ENCODE measurements at places on chromosomes 1 and 21.

DNA sequence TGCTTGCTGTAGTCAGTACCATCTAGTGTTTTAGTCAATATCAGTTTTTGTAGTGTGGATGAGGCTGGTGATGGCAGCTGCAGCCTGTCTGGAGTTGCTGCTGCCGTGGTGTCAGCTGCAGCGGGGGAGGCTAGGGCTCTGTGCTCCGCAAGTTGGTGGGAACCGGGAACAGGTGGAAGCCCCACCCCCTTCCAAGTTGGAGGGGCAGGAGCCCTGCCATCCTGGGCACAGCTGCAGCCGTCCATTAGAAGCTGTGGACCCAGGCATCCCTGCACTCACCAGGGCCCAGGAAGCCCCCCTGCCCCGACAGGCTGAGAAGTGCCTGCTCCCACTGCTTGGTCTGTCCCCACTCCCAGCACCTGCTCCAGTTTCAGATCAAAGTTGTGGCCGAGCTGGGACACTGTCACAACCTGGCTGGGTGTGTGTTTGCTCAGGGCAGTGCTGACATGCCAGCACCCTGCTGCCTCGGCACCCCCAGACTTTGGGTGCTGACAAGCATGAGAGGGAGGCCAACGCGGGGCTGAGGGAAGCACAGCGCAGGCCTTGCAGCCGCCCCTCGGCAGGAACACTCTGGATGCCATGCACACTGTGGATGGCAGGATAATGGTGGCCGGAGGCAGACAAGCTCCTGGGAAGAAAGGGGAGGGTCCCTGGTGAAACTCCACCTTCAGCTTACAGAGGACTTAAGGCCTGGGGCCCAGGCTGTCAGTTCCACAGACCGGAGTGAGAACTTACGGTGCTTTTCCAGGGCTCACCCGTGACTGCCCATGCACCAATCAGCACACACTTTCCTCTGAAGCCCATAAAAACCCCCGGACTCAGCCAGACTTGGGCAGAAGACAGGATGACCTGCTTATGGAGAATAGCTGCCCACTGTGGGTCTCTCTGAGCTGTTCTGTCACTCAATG lies 86.9 kb downstream of the ADARB1 start:
- no peak for DNase-seq

DNA sequence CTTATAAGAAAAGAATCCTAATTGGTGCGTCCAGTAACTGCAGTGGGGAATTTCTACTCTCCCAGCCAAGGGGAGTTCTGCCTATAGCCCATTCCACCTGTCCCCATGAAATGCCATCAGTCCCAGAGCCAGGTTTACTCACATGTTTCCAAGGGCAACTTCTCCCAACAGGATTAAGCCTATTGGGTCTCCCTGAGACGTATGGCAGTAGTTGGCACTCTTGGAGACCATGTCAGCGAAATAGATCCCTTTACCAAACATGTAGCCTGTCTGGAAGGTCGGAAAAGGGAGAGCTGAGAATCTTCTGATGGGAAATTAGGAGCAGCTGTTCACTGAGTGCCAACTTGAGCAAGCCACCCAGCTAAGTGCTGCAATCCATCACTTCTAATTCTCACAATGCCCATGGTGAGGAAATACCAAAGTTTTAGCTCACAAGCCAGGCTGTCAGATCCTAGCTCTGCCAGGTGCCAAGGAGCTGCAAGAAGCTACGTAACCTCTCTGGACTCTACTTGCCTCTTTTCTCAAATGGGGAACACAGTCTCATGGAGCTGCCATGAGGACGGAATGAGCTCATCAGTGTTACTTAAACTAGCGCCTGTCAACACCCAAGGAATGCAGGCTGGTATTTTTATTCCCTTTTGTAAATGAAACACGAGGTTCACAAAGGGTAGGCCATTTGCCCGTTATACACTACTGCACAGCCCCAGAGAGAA lies 43.9 kb downstream of the PARP1 start:
- no peak for DNase-seq

GRCh38 chr1:42880384-42880783 lies 34.0 kb downstream of the ZNF691 start:
- no peak for DNase-seq

GRCh38 chr1:27862671-27863537 lies 9.4 kb upstream of the THEMIS2 start:
- DNase-seq: peak; percentile 95

DNA sequence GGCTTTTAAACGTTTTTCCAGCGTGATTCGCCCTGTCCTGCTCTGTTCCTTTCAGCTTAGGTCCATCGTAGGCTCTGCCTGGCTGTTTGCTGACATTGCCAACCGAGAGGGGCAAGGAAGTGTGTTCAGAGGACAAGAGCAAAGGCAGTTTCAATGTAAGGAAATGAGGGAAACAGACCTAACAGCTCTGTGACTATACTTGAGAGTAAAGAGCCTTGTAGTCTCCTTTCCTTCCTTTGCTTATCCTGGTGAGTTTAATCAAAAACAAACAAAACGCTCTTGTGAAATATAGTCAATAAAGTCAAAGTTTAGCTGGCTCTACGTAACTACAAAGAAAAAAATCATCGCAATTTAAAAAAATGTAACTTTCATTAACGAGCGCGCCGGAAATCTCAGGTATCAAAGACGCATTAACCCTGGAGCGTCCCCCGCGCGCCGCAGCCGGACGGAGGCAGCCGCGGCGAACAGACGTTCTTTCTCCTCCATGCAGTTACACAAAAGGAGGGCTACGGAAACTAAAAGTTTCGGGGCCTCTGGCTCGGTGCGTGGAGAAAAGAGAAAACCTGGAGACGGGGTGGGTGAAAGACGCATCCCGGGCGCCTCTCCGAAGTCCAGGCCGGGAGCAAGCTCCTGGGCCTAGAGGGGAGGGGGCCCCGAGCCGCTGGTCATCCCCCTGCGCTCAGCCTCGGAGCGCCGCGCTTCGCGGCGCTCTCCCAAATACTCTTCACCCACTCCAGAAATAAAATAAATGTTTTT lies 617 bp upstream of the ADGRL2 start:
- peak; percentile 85 for DNase-seq

- DNase-seq: no peak
Observed at GRCh38 chr1:186772228-186772627, 56.5 kb upstream of the PLA2G4A start.

DNA sequence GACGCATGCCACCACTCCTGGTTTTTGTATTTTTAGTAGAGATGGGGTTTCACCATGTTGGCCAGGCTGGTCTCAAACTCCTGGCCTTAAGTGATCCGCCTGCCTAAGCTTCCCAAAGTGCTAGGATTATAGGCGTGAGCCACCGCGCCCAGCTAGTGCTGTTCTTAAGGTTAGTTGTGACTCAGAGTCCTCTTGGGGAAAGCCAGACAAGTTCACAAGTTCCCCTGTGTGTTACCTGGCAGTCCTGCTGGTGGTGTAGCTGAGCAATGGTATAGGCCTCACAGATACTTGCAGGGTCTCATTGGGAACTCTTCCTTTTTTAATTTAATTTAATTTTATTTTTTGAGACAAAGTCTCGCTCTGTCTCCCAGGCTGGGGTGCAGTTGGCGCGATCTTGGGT lies 10.6 kb downstream of the CFAP126 start:
- DNase-seq: no peak

DNA sequence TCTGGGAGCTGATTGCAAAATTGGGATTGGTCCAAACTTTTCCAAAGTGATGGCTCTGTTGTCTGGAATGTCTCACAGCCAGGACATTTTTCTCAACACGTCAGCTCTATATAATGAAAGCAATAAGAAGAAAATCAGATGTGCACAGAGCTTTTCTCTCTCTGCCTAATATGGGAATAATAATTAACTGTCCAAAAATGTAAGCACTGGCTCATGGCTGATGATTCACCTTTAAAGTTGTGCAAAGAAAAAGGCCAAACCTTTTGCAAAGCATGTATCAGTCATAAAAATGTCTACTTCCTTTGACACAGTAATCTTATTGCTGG lies 30.4 kb downstream of the ZNF281 start:
- DNase-seq: peak; percentile 99

DNA sequence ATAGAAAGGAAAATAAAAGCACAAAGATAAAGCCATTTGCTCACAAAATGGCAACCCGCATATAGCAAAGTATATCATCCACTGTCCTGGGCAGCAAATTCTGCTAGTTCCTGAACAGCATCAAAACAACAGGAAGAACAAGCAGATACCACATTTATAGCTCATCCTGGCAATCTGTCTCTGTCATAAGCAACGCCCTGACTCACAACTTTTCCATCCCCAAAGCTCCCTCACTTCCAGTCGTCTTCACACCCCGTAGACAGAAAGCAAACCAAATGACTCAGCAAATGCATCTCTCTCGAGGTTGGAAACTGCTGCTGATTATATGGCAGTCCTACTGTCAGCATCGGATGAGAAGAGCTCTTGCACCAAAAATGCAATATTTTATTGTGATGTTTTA lies 65.8 kb downstream of the AK5 start:
- peak; percentile 96 for DNase-seq

DNA sequence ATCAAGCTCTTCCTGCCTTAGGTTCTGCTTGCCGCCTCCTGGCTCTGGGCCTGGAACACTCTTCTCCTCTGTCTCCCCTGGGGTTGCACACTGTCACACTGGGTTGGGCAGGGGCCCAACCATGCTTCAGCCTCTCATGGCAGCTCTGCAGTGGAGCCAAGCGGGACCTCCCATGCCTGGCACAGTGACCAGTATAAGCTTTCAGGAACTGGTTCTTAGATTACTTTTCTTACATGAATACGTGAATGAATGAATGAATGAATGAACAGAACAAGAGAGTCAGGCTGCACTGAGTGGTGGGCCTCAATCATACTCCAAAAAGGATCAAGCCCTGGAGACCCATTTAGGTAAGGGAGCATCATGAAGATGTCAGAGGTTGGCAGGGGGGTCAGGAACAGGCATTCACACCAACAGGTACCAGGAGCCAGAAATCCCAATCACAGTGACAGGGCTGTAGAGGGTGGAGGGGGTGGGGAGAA lies 30.8 kb upstream of the TMEM125 start:
- DNase-seq: no peak

GRCh38 chr1:233639611-233640010 lies 25.7 kb downstream of the KCNK1 start:
- DNase-seq: peak; percentile 3

DNA sequence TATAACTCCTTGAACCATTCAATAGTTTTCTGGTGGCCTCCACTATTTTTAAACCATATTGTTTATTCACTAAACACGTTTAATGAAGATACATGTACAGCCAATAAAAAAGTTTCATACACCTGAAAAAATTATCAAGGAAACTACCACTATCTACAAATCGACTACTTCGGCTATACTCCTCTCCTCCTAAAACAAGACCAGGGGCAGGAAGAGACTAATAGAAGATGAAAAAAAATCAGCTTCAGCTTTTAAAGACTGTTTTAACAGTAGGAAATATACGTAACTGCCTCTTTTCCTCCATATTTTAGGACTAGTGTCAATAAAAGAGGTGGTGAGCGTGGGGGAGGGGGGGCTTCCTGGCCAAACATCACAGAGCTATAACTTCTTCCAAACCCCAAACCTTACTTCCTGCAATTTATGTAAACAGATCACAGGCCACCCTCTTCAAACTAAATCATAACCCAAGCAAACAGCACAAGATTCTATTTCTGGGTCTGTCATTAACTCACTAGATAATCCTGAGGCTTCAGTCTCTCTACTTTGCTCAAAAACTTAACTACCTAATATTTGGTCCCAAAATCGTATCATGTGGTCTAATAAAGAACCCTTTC lies 15.1 kb downstream of the FOXJ3 start:
- no peak for DNase-seq

DNA sequence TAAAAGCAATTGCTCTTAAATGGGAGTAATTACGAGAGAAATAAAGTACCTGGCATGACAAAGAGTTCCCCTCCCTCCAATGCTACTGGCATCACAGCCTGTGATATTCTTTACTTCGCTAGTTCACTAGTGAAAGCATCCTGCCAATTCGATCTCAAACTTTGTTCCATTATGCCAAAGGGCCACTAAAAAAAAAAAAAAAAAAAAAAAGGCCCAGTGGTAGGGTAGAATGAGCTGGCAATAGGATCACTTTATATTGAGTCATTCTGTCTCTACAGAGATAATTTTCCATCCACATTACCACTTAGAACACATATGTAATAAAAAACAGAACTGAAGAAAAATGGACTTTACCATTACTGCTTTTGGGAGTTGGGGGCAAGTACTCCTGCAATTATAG lies 11.2 kb downstream of the PUM1 start:
- DNase-seq: peak; percentile 24

DNA sequence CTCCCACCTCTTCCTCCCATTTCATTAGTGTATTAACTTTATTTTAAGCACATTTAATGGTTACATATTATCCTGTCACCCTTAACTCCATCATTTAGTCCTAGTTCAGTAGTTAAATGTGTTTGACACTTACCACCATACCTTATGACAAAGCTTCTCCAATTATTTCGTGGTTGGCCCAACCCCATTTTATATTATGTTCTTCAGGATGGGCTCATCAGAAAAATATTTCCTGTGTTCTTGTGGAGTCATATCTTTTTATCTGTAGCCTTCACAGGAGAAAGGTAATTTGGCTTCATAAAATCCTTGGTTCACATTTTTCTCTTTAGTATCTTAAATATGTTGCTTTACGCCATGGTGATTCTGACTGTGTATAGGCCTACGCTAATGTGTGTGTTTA lies 142.3 kb upstream of the COL6A1 start:
- DNase-seq: peak; percentile 76

DNA sequence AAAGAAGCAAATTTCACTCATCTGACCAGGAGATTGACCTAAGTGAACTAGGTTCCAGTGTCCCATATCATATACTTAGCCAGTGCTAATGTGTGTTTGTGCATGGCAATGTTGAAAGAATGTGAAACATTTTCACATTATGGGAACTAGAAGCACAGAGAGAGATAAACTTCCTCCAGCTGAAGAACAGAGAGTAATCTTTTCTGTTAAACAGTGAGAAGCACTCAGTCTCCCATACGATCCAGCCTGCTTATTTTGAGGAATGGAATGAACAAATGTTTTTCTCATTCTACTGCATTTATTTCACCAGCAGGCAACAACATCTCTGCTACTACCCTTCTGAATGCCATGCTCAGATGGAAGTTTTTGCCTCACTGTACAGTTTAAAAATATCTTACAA lies 170.5 kb downstream of the TTLL7 start:
- DNase-seq: peak; percentile 14

- DNase-seq: no peak
Observed at GRCh38 chr1:234989479-234990327, 138.9 kb downstream of the TOMM20 start.

GRCh38 chr1:226979517-226980121 lies 39.5 kb downstream of the COQ8A start:
- no peak for DNase-seq

DNA sequence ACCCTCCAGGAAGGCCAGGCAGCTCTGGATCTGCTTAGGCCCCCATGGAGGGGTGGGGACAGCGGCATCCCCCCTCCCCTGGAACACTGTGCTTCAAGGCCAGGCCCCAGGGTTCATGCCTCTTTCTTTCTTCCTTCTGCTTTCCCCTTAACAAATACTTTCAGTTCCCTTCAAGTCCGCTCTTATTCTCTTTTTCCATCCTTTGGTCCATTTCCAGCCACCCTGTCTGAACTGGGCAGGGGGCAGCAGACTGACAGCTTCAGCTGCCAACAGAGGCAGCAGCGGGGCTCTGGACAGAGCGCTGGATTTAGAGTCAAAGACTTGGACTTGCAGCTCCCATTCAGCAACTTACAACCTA lies 1.1 kb upstream of the CD244 start:
- DNase-seq: no peak

Measured in fibroblast of skin of right biceps (primary cell).